ENCODE measurements at places on chromosomes 5 and 9.

DNA sequence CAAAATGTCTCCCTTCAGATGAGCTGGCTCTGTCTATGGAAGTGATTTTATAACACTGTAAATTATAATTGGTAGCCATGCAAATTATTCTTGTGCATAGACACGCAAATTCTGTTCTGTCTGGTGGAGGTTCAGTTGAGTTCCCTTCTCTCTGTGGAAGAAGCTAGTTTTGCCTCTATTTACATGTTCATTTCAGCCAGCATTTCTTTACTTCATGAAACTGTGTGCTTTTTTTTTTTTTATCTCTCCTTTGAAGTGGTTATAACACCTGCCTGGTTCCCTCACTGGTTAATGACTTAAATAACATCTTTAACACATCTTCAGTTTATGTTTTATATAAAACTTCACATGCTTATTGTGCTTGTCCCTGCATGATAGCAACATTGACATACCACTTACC lies 149.4 kb upstream of the FBXL7 start:
- DNase-seq, result no peak

GRCh38 chr5:2329741-2330140 lies 421.7 kb downstream of the IRX2 start:
- no peak for DNase-seq

- DNase-seq, result no peak
Observed at GRCh38 chr9:115495052-115495635, 377.2 kb upstream of the TNC start.

DNA sequence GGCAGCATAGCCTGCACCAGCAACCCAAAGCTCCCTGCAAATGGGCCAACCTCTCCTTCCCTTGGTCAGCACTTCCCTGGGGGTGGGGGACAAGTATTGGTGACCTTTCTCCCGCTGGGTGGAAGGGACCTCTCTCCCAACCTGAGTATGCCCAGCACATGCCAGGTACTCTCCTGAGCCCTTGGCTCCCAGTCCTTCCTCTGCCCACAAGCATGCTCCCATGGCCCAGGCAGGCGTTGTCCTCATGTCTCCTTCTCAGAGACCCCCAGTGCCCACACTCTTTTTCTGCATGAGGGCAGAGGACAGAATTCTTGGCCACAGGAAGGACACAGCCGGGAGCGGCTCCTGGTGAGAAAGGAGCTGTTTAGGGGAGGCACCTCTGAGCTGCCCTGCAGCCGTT lies 60.3 kb downstream of the PHF2 start:
- DNase-seq, result no peak

DNA sequence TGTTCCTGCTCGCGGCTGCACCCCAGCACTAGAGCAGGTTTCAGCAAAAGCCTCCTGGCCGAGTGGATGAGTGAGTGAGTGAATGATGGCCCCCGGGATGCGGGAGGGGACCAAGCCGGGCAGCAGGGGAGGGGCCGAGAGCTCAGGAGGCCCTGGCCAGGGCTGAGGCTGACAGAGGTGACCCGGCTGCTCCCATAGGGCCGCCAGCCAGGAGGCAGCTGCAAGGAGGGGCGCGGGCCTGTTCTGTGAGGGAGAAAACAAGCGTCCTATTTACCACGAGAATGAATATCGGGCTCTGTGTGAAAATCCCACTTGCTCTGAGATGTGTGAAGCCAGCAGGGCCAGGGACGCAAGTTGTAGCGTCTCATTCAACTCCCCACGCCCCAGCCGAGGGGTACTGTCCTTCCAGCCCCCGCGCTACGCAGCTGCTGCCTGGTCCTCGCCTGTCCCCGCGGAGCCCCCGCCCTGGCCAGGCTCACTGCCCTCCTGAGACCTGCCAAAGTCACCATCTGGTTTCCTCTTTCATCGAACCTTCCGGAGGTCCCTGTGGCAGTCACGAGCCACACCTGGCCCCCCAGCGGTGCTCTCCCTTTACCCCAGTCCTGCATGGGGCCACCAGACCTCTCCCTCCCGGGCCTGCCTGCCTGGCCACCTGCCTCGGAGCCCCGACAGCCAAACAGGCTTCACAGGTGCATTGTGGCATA lies 38.8 kb downstream of the RASGEF1C start:
- DNase-seq, result no peak

DNA sequence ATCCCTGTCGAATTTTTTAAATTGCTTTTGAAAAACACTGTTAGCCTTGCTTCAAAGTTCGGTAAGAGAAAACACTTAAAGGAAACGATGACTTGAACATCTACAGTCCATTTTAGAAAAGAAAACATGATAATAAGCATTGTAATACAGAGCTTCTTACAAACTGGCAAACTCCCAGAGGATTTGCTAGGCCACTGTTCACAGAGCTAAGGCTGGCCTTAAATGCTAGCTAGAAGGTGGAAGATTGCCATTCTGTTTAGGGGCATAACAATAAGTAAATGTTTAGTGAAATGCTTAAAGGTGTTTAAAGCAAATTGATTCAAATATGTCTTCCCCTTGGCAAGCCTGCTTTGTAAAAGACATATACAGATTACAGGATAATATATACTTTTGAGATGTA lies 169.6 kb downstream of the TLE4 start:
- DNase-seq, result no peak

- DNase-seq, result no peak
Observed at GRCh38 chr5:15515229-15515628, 15.2 kb downstream of the FBXL7 start.

DNA sequence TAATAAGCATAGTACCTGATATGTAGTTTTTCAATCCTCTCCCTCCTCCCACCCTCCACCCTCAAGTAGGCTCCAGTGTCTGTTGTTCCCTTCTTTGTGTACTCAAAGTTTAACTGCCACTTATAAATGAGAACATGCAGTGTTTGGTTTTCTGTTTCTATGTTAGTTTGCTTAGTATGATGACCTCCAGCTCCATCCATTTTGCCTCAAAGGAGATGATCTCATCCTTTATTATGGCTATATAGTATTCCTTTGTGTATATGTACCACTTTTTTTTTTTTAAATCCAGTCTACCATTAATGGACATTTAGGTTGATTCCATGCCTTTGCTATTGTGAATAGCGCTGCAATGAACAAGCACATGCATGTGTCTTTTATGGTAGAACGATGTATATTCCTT lies 20.5 kb downstream of the POLK start:
- DNase-seq, result no peak

- DNase-seq, result no peak
Observed at GRCh38 chr5:143931476-143931875, 119.5 kb downstream of the HMHB1 start.

DNA sequence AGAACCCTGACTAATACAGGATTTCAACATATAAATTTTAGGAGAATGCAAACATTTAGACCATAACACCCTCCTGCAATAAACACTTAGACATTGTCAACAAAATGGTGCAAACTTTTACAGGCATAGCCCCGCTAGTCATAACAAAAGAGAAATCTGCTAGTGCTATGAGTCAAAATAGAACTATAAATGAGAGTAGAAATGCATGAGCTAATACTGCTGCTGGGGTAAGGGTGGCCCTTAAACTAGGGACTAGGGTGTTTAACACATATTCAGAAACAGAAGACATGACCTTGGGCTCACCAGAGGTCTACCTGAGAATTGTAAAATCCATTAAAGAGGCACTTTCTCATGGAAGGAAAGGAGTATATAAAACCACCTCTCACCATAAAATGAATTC lies 131.6 kb downstream of the TLR4 start:
- DNase-seq, result no peak

DNA sequence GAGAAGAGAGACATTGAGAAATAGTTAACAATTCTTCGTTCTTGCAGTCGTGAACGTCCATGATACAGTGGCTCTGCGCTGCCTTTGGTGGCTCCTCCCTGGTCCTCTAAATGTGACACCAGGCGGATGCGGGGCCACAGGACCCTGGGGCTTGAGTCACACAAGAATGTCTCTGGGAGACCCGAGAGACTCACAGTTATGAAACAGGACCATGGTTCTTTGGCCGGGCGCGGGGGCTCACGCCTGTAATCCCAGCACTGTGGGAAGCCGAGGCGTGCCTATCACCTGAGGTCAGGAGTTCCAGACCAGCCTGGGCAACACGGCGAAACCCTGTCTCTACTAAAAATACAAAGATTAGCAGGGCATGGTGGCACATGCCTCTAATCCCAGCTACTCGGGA lies 767 bp upstream of the ZDHHC11 start:
- DNase-seq, result no peak

Measured in activated CD8-positive, alpha-beta memory T cell treated with anti-CD3 and anti-CD28 coated beads for 4 hours (primary cell).